ENCODE measurements at places on chromosomes 5 and 9. TPM values are rescaled to one million over a fixed set of nuclear protein-coding genes. Genes with fewer than 3 reads are reported as not detected.

DNA sequence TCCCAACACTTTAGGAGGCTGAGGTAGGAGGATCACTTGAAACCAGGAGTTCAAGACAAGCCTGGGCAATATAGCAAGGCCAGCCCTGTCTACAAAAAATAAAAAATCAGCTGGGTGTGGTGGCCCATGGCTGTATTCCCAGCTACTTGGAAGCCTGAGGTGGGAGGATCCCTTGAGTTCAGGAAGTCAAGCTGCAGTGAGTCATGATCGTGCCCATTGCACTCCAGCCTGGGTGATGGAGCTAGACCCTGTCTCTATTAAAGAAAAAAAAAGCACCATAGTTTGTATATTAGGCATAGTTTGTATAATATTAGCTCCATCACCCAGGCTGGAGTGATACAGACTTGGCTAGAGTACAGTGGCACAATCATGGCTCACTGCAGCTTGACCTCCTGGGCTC is 9.6 kb upstream of the NME5 start:
- peak; percentile 26 for DNase-seq

DNA sequence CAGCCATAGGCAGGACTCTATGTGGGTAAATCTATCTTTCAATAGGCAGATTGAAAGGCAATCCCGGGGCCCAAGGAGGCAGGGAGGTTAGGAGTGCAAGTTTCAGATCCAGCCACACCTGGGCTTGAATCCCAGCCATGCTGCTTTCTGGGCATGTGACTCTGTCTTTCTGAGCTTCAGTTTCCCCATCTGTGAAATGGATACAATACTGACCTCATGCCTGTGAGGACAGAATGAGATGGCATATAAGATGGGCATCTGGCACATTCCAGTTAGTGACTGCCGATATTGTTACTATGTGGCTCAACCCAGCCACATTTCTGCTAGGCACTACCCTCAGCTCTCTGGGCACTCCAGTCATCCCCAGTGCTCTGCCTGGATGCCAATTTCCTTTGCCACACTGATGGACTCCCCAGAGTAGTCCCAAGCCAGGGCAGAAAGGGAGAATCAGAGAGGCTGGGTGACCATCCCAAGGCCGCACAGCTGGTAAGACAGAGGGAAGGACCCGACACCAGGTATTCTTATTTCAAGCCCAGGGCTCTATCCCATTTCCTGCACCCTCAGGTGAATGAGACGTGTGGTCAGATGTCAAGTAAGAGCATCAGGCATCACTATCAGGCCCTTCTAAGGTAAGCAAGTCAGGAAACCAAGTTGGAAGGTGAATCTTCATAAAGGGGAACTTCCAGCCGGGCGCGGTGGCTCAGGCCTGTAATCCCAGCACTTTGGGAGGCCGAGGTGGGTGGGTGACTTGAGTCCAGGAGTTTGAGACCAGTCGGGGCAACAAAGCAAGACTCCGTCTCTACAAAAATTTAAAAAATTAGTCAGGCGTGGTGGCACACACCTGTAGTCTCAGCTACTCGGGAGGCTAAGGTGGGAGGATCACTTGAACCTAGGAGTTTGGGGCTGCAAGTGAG is 38.7 kb downstream of the SH3PXD2B start:
- DNase-seq = no peak

DNA sequence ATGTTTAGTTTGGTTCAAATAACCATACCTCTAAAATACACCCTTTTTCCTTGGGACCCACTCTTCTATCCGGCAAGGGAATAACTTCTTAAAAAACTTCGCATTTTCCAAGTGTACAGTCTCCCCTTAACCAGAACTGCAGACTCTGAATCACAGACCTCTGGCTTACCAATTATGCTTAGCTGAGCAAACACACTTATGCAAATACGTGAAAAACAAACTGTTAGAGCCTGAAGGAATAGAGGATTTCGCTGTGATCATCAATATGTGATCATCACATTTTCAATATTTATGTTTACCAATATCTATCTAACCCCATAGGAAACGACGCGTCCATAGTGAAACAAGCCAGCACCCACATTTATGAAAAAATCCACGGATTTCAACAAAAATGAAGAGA is 1.3 kb downstream of the LPAR1 start:
- DNase-seq = no peak

The PGM5 gene
- 0.08 TPM for total RNA-seq

- DNase-seq = no peak
Measured at GRCh38 chr5:68540798-68541590, 325.4 kb downstream of the PIK3R1 start.
